NCI-H2081 treated with DMSO at 0.1 percent for 48 hours (cell line): ENCODE measurements at places on chromosomes 12 and 14.

- DNase-seq, result no peak
These were observed 4.6 kb downstream of the MARCHF9 start for GRCh38 chr12:57759360-57759980.

DNA sequence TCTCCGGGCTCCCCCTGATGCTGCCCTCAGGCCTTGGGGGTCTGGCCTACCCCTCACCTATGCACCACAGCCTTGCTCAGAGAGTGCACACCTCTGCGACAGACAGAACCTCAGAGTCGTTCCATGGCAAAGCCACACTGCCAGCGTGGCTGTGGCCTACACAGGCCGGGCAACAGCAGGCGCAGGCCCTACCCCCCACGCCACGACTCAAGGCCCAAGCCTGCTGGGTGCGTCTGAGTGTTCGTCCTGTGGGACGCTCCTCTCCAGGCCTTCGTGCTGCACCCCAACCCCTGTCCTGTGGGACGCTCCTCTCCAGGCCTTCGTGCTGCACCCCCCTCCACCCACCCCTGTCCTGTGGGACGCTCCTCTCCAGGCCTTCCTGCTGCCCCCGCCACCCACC is 54.2 kb downstream of the LRCOL1 start:
- no peak for DNase-seq

DNA sequence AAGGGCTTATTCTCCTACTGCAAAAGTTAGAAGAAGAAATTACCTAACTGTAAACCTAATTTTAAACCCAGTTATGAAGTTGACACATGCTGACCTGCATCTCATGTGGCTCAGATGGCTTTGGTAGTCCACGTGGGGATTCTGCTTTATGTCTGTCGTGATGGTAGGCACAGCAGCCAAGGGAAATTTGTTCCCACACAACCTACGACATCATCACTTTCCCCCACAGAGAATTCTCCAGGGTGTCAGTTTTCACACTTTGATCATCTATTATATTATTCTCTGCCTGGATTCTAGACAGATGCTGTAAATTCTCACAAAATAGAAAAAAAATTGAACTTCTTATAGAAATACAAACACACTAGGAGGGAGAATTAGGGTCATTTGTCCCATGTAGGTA is 70.6 kb downstream of the PTHLH start:
- no peak for DNase-seq

GRCh38 chr12:31729705-31730104 is 884 bp upstream of the AMN1 start:
- DNase-seq, result no peak

- DNase-seq, result no peak
These were observed 16.4 kb downstream of the BCL2L14 start for GRCh38 chr12:12086973-12087692.

GRCh38 chr14:67442139-67442906 is 30.4 kb upstream of the PLEK2 start:
- DNase-seq, result no peak

- DNase-seq, result no peak
These were observed 1.8 kb upstream of the TMEM19 start for GRCh38 chr12:71684081-71684480.

DNA sequence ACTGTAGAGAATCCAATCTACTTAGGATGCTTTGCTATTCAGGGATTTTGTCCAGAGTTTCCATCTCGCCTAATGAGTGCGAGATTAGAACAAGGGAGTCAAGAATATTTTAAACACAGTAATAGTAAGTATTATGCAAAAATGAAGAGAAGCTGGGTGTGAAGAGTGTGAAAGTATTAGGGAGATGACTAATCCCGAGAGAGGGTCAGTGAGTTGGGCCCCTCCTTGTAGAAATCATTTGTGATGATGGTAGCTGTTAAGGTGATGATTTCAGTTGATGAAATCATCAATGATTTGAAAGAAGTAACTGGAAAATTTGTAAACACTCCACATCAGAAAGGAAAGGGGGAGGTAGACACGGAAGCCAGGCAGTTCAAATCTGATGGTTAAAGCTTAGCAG is 478.9 kb upstream of the MGAT4C start:
- DNase-seq, result no peak

GRCh38 chr14:42556551-42556950 is 949.9 kb downstream of the LRFN5 start:
- DNase-seq, result no peak

DNA sequence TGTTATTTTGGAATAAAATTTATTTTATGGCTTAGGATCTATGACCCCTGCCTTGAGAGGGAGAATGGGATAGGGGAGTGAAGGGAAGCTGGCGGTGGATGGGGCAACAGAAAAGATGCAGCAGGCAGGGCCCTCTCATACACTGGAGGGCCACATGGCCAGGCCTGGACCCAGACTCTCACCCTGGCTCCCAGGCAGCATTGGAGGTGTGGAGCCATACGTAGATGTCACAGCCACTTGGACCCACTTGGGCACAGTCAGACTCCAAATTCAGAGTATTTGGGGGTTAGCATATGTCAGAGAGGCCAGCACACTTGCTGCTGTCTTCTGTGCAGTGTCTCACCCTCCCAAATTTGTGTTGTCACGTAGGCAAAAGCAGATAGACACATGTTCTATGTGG is 6.5 kb downstream of the NAB2 start:
- DNase-seq, result no peak

DNA sequence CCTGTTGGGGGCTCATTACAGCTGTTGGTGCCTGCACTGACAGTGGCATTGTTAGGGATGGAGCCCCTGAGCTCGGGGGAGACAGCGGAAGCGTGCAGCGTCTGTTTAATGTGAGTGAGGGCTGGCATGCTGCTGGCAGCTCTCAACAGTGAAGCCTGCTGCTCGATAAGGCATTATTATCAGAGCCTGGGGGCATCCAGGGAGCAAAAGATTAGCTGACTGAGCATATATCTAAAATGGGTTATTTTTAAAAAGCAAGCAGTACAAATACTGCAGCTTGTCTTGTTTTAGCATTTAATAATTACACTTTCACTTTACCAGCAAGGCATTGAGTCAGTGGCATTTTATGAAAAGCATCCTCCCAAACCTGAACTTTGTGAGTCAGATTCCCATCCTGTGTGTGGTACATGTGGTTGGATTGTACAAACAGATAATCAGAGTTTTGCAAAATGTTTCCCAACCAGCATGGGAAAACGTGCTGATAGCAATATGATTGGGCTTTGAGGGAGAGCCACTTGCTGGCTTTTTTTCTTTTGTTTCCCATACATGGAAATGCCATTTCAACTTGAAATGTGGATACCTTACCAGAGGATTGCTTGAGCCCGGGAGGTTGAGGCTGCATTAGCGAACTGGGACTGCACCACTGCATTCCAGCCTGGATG is 150.8 kb downstream of the PRKCH start:
- no peak for DNase-seq

DNA sequence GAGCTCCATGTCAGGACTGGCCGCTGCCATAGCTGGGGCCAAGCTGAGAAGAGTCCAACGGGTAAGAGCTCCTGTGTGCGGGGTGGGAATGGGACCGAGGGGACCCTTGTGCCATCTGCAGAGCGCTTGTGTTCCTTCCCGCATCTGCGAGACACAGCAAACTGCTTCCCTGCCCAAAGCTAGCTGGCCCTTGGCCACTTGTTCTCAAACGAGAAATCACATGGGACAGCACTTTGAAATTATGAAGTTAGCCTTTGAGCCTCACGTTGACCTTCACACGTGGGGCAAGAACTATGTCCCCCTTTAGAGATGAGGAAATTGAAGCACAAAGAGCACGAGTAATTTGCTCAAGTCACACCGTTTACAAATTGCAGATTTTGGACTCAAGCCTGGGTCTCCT is 30.8 kb downstream of the DEGS2 start:
- no peak for DNase-seq

- no peak for DNase-seq
These were observed at the start of gene LGALS3 for GRCh38 chr14:55129086-55129427. Gene LGALS3 (plus strand): TSS chr14:55129252. CDS start chr14:55137374, 8,122 bp downstream.

GRCh38 chr14:87000081-87000480 is 992.9 kb downstream of the GALC start:
- no peak for DNase-seq

- DNase-seq, result no peak
These were observed 112.0 kb downstream of the TTLL5 start for GRCh38 chr14:75773046-75773445.

GRCh38 chr12:116592731-116593130 is 33.5 kb downstream of the MAP1LC3B2 start:
- DNase-seq, result no peak

- no peak for DNase-seq
These were observed 4.0 kb downstream of the P2RX2 start for GRCh38 chr12:132622437-132623071.

DNA sequence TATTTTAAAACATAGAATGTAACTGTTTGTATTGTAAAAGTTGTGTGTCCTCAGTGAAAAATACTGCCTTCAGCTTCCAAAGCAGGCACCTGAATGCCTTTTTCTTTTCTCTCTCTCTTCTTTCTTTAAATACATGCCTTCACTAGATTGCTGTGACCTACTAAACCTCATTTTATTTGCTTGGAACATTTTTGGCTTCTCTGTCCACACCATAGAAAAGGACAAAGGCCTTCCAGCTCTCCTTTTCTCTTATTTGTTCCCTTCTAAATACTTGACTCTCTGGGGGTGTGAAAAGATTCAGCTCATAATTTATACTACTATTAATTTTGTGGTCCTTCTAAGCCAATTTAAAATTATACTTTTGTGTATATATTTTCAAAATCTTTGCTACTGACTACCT is 38.4 kb downstream of the PPM1A start:
- no peak for DNase-seq

- no peak for DNase-seq
These were observed 6.1 kb upstream of the PRKAB1 start for GRCh38 chr12:119661882-119662281.

- no peak for DNase-seq
These were observed 16.2 kb downstream of the KLRF2 start for GRCh38 chr12:9897535-9897934.
